ENCODE measurements at places on chromosomes 2 and 18.

DNA sequence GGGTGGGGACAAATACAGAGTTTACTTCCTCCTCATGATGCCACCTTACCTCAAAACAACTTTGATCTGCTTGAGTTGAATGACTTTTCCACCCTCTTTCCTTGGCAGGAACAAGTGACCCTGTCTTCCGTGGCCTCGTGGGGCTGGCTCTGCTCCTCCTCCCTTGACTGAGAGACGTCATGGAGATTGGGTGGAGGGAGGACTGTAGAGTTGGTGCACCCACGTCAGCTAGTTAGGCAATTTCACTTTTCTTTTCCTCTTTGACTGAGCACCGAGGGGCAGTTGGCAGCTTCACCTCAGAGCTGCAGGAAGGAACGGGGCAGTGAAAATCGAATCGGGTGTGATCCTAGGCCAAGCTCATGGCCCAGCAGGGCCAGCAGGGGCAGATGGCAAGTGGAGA is at the start of gene SP140:
Gene SP140 (plus strand): TSS at position 251 of the 400 bp plus-strand sequence. CDS start 109 bp downstream, at position 360.
- no peak for DNase-seq

DNA sequence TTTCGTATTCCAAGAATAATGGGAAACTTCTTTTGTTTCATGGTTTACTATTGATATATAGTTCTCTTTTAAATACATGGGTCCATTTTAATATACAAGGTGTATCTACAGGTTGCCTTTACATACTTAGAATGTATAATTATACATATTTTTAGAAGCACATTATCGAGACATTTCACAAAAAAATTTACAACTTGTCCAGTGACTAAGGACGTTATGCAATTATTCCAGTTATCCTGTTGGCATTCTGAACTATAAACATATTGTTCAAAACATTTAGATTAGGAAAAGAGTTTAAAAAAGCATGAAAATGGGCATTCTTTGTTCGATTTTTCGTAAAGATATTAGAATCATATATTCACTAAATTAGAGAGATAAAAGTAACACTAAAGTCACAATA is 344.6 kb upstream of the TMEFF2 start:
- DNase-seq: no peak

- no peak for DNase-seq
Measured at GRCh38 chr2:207122651-207123334, 43.0 kb downstream of the KLF7 start.

DNA sequence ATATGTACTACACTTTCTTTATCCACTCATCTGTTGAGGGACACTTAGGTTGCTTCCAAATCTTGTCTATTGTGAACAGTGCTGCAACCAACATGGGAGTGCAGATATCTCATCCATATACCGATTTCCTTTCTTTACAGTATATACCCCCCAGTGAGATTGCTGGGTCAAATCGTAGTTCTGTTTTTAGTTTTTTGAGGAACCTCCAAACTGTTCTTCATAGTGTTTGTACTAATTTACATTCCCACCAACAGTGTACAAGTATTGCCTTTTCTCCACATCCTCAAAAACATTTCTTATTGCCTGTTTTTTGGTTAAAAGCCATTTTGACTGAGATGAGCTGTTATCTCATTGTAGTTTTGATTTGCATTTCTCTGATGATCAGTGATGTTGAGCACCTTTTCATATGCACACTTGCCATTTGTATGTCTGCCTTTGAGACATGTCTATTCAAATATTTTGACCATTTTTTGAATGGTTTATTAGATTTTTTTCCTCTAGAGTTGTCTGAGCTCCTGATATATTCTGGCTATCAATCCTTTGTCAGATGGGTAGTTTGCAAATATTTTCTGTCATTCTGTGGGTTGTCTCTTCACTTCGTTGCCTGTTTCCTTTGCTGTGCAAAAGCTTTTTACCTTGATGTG is 12.2 kb downstream of the PLEK start:
- DNase-seq: no peak

- no peak for DNase-seq
Measured at GRCh38 chr2:10304458-10305253, 2.0 kb downstream of the HPCAL1 start.

- no peak for DNase-seq
Measured at GRCh38 chr18:76765649-76766048, 56.7 kb upstream of the ZNF236 start.

GRCh38 chr2:174740721-174741120 is 23.6 kb downstream of the CHRNA1 start:
- DNase-seq: no peak
